ENCODE measurements at places on chromosomes 5 and 9.

- DNase-seq: no peak
Observed at GRCh38 chr5:11903614-11904264, 507 bp downstream of the CTNND2 start.

DNA sequence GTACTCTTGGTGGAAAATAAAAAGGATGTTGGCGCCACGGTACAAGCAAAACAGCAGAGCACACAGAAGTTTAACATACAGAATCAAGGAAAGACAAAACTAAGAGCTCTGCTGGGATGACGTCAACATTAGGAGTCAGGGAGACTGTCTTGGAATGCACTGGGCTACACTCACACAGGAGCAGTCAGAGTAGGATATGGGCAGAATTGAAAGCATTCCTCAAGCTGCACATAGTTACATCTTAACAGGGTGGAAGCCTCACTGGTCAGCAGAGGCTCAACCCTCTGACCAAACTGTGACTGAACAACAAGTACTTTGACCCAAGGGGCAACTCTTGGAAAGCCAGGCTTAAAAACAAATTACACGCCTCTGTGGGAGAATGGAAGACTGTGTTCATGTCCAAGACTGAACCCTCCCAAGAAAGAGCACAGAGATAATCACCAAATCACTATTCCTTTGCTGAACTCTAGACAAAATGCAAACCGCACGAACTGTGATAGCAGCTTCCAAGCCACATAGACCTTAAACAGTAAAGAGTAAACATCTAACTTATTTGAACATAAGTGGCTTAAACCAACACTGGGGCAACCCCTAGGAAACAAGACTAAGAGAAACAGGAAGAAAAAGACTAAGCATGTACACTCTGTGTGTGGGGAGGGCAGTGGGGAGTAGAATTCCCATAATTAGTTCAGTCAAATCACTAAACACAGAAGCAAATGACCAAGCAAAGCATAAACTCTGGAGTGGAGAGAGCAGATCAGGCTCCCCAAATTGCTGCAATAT, 772.7 kb downstream of the PRELID2 start:
- peak; percentile 16 for DNase-seq

GRCh38 chr5:54832858-54833257, 152.5 kb downstream of the ESM1 start:
- no peak for DNase-seq

DNA sequence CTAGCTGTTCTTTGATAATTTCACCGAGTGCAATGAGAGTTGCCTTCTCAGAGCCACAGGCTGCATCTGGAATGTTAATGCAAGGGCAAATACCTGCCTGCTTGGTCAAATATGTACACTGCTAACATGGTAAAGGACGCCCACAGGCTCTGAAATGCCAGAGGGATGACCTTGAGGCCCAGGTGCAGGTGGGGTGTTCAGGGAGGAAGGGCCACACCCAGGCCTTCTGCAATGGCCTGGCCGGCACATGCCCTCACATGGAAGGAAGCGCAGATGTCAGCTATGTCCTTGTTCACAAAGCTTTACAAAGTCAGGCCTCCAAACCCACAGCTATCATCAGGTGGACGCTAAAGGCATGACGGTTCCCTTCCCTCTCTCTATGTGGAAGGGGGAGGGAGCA, 48.6 kb downstream of the HRH2 start:
- DNase-seq: no peak

DNA sequence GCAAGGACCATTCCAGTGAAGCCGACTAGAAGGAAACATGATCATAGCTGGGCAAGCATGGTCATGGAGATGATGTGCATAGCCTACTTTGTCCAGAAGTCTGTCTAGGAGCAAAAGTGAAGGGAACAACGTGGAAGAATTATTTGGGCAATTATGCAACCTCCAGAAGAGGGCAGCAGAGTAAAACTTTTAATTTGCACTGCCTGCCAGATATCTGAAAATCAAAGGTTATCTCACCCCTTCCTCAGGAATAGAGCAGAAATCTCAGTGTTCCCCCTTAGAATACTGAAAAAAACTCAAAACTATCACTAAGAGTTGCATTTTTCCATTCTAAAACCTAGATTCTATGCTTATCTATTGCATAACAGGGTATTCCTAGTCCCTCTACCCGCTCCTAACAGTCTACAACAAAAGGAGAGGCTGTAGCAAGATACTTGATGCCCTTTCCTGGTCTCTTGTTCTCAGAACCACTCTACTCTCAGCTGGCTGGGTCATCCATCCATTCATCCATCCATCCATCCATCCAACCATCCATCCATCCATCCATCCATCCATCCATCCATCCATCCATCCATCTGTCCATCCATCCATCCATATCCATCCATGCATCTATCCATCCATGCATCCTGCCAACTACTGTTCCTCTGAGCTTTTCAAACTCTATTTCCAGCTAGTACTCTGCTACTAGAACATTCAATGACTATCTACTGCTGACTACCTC, 8.4 kb upstream of the SETD9 start:
- no peak for DNase-seq
